ENCODE measurements at places on chromosomes 6 and 20.
A peak's percentile ranks its signal among the peaks of the same experiment; 100 is the strongest.

DNA sequence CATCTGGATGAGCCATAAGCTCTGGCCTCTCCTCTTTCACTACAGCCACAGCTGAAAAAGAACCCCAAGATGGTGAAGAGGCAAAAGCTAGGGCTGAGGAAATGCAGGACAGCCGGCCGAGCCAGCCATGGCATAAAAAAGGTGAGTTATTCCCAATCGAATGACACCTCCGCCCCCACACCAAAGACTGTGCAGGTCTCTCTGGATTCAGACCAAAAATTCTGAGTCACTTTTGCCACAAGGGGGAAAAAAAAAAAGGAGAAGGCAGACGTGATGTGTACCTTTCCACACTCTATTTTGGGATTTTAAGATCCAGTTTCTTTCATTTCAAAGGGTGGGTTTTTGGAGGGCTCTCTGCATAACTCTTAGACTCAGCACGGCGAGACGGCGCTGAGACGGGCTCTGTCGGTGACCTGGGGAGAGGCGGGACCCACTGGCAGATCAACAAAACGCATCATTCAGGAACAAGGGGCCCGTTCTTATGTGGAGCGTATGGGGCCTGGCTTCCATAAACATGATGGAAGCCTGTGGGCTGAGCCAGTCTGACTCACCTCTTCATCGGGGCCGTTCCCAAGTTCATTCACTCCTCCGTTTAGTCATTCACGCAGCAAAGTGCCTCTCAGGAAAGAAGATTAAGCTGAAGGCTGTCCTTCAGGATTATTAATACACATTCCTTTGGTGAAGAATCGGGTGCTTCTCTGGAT, 54.8 kb downstream of the NFATC2 start:
- DNase-seq, result no peak

DNA sequence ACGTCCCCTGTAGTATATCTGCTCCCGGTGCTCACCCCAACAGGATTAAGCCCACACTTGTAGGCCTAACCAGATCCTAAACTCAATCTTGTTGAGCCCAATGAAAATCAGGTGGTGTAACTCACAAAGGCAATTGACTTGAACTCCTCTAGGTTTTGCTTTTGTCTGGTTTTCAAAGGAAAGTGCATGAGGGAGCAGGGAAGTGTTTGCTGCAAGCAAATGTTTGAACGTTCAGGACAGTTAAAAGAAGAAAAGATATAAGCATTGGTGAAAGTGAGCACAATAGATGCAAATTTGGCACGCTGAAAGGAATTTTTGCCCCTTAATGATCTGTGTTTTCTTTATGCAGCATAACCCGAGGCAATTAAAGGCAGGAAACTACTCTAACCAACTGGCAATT, 212.6 kb downstream of the PLCB1 start:
- no peak for DNase-seq

DNA sequence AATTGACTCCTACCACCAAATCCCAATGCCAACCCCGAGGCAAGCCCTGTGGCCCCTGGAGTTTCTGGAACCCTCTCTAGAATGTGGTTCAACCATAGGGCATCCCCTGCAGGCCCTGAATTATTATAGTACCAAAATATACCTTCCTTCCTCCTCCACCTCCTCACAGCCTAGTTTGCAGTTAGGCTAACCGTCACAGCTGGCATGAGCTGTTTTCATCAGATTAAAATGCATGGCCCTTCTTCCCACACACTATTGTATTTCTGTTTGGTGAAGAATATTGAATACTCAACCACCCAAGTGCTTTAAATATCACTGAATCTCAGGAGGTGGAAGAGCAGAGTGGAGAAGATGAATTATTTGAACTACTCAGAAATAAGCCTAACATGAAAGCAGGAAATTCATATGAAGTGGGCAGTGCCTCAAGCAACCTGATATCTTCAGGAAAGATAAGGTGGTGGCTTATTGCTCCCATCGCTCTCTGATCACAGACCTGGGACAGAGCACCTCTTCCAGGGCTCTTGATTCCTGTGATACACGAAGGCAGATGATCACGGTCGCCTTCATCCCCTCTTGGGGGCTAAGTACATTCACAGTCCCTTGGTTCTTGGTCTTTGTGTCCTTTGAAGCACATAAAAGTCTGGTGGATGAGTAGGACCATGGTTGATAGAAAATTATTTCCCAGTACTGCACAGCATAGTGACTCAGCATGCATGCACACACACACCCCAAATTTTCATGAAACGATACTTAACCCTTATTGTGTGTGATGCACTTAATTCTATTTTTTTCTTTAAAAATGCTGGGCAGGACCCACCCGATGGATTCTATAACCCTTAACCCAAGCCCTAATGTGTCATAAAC, 90.9 kb downstream of the PSMG4 start:
- no peak for DNase-seq

DNA sequence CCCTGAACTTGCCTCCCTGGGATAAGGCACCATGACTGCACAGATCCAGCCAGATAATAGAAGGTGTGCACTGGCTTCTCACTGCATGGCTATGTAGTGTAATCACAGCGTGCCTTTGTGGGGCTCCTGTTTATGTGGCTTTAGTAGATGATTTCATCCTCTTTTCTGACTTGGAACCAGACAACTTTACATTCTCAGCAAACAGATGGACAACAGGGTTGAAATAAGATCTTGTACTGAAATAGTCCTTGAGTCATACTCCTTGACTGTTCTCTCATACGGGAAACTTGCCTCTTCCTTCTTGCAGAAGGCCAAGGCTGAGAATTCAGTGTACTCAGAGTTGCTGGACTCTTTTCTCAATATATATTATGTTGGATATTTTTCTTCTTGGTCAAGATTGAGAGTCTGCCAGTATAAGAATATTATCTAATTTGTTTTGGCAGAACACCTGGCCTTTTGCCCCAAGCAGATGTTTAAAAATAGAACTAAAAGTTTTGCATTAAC, 25.0 kb upstream of the RNF144B start:
- no peak for DNase-seq

GRCh38 chr20:46334303-46334904, 26.1 kb upstream of the CDH22 start:
- no peak for DNase-seq

GRCh38 chr6:71513036-71513435, 224.4 kb downstream of the OGFRL1 start:
- no peak for DNase-seq

GRCh38 chr20:8642247-8642646, 426.6 kb upstream of the PLCB4 start:
- DNase-seq, result no peak

DNA sequence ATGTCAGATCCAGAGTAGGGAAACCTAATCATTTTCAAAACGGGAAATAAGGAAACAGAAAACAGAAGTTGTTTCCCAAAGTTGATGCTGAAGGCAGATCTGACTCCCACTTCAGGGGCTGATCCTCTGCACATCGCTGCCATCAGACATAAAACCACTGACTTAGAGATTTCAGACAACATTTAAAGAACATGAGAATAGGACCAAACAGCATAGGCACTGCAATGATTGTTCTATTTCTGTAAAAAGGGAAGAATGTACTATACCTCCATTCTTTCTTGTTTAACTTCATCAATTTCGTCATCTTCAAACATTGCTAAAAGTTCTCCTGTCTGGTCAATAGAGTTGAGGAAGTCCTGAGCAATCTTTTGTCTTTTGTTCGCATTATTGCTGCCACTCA, 324.7 kb upstream of the RUNX2 start:
- no peak for DNase-seq

DNA sequence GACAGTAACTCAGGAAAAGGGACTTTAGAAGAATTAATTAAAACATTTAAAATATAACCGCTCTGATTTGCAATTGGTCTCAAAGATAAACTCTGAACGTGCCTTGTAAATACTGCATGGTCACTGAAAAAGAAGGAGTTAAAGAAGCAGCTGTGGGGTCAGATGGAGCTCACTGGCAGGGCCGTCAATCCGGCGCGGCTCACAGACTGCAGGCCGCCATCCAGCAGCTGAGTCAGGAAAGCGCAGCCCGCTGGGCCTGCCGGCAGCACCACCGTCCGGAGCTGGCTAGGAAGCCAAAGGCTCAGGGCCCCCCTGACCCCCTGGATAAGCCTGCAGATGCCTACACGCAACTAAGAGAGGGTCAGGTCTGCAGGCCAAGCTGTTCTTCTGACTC, 54.2 kb upstream of the FRMD1 start:
- no peak for DNase-seq

GRCh38 chr6:53172468-53172803, 23.8 kb upstream of the GCM1 start:
- DNase-seq, result no peak

DNA sequence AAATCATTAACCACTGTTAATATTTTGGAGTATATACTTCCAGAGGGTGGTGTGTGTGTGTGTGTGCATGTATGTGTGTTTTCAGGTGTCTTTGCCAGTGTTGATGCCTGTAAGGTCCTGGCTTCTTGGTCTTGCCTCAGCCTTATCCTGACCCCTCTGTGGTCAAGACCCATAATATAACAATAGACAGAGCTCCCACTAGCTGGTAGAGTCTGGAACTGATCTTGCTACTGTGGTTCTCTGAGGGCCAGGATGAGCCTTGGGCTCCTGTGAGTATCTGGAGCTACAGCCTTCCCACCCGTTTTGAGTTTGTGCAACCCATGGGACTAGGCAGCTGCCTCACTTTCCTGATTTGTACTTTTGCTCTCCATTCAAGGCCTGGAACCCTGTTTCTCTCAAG, 191.0 kb downstream of the IBTK start:
- no peak for DNase-seq

GRCh38 chr6:167113935-167114910, 8.7 kb upstream of the CCR6 start:
- DNase-seq, result peak; percentile 46

DNA sequence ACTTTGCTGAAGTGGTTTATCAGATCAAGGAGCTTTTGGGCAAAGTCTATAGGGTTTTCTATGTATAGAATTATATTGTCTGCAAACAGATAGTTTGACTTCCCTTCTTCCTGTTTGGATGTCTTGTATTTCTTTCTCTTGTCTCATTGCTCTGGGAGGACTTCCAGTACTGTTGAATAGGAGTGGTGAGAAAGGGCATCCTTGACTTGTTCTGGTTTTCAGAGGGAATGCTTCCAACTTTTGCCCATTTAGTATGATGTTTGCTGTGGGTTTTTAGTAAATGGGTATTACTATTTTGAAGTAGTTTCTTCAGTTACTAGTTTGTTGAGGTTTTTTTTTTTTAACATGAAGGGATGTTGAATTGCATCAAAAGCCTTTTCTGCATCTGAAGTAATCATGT, 36.1 kb downstream of the KCNS1 start:
- no peak for DNase-seq

GRCh38 chr6:27970444-27970843, 13.4 kb downstream of the OR2B6 start:
- DNase-seq, result no peak

GRCh38 chr6:43240950-43241349, 2.3 kb upstream of the TTBK1 start:
- no peak for DNase-seq

DNA sequence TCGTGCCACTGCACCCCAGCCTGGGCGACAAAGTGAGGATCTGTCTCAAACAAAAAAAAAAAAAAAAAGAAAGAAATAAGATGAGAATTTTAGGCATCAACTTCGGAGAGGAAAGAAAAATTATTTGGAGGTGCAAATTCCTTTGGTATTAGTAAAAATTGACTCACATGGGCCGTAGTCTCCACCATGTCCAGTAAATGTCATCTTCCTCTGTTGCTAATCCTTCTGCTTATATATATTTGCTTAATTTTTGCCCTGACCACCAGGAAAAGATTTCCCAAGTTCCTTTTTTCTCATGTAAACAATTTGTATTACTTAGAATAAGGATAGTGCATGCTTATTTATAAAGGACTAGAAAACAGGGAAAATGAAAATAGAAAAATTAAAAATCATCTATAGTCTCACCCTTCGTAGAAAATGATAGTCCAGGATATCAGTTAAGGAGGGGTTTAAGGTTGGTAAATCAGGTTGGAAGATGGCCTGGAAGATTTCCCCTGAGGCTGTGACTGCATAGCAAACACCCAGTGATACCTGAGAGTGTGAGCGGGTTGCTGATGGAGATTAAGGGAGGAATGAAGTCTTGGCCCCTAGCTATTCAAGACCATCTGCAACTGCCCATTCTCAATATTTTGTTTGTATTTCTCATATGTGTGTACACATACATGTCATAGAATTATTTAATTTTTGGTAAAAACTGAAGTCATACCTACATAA, 240.8 kb downstream of the ZNF217 start:
- no peak for DNase-seq

DNA sequence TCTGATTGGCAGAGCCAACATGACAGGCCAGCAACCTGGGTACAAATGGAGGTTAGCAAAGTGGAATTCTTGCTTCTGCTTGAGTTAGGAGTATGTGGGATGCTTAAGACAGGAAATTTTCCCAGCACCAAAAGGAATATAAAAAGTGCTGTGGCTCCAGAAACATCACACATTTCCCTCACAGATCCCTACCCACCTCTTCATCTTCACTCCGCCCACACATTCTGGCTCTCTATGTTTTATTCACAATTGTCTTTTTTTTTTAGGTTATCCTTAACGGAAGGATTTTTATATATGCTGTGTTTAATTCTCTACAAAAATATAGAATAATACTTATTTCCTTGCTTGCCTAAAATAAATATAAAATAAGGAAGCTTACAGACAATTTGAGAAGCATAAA, 563.3 kb upstream of the HS3ST5 start:
- DNase-seq, result no peak

GRCh38 chr20:18057101-18057993, at the start of gene OVOL2:
Gene OVOL2 (minus strand): TSS chr20:18057916. CDS start chr20:18057634, 282 bp downstream.
- DNase-seq, result peak; percentile 4

DNA sequence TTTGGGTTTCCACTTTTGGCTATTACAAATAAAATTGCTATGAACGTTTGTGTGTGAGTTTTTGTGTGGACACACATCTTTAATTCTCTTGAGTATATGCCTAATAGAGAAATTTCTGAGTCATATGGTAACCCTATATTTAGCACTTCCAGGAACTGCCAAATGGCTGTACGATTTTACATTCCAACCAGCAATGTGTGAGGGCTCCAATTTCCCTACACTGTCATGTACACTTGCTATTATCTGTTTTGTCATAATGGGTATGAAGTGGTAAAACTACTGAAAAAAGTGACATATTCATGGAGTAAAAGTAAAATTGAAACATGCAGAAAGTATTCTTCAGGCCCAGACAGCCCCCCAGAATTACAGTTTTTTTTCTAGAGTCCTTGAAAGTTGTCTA, 59.6 kb upstream of the ESR1 start:
- DNase-seq, result no peak
